Muscle of arm (tissue), 14 donors: ENCODE measurements at places on chromosomes 7 and 10.

DNA sequence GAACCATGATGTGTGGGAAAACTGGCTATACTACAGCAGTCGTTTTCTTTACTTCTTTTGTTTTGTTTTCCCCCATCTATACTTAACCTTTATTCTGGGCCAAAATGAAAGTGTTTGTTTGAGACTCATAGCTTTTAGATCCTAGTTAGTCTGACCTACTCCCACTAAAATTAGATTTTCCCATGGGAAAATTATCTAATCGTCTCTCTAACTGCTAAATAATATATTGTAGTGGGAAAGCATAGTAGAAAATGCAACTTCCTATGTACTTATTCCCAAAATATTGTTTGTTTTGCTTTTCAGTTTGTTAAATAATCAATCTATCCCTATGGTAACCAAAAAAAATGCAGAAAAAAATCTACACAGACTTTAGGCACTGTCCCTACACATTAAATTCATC is 96.6 kb downstream of the NOC3L start:
- no peak for DNase-seq

- no peak for DNase-seq
Measured at GRCh38 chr7:4386190-4386589, 295.9 kb upstream of the FOXK1 start.

- no peak for DNase-seq
Measured at GRCh38 chr10:81995254-81995653, 120.3 kb downstream of the NRG3 start.

DNA sequence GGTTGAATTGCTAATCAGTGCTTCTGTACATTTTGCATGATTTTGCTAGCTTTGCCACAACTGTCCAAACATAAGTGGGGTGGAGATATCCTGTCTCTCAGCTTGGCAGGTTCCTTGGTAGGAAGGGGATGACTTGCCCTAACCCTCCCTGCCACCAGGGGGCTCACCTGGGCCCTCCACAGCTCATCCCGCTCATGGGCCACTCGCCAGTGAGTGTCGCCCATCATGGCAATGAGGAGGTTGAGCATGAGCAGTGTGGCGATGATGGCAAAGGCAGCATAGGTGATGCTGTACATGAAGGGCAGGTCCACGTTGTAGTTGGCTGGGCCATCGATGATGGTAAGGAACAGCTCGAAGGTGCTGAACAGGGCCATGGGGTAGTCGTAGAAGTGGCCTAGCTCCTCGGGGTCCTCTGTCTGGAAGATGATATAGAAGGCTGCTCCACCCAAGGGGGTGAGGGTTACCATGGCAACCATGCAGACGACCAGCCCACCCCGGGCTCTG is 12.2 kb downstream of the TRPV6 start:
- DNase-seq = no peak

GRCh38 chr10:35058134-35058533 is 32.0 kb downstream of the CUL2 start:
- no peak for DNase-seq

DNA sequence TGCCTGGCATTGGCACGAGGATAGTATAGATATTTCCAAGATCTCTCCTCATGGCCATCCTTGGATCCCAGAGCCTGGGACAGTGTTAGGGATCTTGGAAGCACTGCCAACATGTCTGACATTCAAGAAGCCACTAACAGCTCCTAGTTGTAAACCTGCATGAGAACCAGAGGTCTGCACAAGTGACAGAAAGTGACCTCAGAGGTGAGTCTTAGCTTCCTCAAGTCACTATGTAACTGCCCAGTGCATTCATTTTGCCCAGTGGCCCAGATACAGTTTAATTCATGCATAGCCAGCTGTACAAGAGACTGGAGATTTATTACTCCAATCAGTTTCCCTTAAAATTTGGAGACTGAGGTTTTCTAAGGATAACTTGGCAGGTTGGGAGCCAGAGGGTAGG is 16.7 kb downstream of the SUGCT start:
- DNase-seq = no peak

DNA sequence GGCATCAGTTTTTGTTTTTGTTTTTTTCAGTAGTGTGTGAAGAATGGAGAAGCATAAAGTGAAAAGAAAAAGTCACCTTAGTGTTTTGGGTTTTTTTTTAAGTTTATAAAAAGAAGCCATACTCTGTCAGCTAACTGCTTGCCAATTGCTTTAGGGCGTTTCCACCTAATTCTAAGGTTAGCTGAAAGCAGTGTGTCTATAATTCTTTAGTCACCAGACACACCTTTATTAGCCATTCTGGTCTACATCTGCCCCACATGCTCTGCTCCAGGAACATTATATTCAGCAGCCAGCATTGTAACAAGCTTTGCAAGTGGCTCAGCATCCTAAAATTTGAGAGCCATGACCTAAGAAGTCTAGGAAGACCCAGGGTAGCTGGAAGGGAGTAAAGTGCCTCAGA is 14.1 kb upstream of the SLC16A12 start:
- no peak for DNase-seq

DNA sequence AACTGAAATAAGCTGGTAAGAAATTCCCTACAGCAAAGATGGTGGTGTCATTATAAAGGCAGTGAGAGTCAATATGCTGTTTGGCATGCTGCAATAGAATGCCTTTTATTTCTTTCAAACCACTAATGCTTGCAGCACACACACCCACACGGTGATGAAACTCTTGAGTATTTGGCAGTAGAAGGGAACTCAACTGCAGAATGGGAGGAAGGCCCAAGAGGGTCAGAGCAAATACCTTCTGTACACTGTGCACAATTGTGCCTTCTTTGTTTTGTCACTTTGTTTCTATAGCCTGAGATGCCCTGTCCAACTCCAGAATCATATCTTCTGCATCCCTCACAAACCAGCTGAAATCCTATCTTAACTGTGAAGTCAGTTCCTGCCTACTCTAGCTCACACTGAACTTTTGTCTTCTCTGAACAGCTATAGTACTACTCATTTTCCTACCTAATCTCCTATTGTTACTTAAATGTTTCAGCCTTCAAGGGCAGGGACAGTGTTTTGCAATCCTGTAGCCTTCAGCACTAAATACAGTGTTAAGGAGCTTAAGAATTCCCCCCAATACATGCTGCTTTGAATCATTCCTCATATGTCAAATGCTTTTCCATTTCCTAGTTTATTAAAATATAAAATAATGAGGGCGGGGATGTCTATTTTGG is 22.2 kb downstream of the MMS19 start:
- DNase-seq = no peak

- peak; percentile 21 for DNase-seq
Measured at GRCh38 chr7:157250605-157251228, 86.1 kb upstream of the DNAJB6 start.
